ENCODE measurements at places on chromosomes 1 and 21.

GRCh38 chr1:18217398-18218043, 109.9 kb downstream of the IGSF21 start:
- no peak for DNase-seq

DNA sequence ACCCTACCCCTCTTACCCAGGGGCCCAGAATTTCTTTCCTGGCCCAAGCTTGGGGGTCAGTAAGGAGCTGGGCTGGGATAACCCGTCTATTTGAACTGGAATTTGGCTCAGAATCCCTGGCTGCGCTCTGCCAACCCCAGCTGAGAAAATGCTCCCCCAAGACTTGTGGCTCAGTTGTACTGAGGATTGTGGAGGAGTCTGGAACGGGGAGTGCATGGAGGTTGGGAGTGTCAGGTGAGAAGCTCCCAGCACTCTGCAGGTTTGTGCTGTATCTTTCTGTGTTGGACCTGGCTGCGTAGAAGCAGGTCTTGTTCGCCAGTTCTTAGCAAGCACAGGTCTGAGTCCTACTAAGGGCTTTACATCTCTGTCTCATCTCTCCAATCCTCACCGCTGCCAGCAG, 1.6 kb downstream of the TCEA3 start:
- DNase-seq = peak; percentile 9

DNA sequence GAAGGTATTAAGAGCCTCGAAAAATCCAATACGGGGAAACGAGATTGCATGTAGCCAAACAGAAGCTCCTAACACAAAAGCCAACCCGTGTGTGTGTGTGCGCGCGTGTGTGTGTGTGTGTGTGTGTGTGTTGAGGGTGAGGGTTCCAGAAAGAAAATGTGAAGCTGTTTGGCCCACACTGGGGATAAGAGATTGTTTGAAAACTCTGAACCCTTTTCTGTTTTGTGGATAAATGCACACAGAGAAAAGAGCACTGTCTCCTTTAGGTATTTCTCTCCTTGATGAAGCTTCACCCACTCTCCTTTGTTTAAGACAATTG, 1.9 kb downstream of the WLS start:
- DNase-seq = no peak

- DNase-seq = no peak
Measured at GRCh38 chr1:119868176-119868575, 28.1 kb downstream of the ADAM30 start.

- no peak for DNase-seq
Measured at GRCh38 chr1:72845381-72845780, 563.0 kb upstream of the NEGR1 start.

DNA sequence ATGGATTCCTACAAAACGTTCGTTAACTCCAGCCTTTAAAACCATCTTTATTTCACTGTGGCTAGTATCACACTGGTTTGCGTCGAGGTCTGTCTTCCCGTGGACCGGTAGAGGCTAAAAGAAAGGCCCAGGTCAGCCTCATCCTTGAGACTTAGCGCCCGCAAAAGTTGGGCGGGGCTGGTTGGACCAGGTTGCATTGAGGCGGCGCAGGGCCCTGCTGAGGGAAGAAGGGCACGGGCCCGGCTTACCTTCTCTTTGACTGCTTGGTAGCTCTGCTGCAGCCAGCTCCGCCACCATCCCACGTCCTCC, 455 bp downstream of the BSDC1 start:
- peak; percentile 47 for DNase-seq

GRCh38 chr1:86016076-86016759, 140.4 kb downstream of the COL24A1 start:
- DNase-seq = no peak

Measured in CD4-positive, alpha-beta T cell treated with Interleukin-10 for 1 hour (primary cell).